T-helper 9 cell (primary cell): ENCODE measurements at places on chromosomes 13 and 19.

- peak; percentile 74 for DNase-seq
Measured at GRCh38 chr19:1001538-1002166, 1.4 kb downstream of the GRIN3B start.

- no peak for DNase-seq
Measured at GRCh38 chr13:83352391-83352790, 529.9 kb downstream of the SLITRK1 start.

DNA sequence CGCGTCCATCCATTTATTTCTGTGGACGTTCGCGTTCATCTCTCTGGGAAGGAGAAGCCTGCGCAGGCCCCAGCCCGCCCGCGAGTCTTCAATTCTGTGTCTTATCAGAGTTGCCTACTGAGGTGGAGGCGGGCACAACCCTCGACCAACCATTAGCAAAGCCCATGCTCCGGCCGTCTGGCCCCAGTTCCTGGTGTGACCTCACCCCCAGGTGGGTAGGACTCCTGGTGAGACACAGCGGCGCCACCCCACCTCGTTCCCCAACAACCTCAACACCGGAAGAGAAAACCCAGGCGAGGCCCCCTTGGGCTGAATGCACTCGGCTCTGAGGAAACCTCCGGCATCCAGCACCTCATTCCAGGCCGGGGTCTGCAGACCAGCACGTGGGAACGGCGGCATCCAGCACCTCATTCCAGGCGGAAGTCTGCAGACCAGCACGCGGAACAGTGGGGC is 14.7 kb downstream of the ZNF787 start:
- DNase-seq = no peak

DNA sequence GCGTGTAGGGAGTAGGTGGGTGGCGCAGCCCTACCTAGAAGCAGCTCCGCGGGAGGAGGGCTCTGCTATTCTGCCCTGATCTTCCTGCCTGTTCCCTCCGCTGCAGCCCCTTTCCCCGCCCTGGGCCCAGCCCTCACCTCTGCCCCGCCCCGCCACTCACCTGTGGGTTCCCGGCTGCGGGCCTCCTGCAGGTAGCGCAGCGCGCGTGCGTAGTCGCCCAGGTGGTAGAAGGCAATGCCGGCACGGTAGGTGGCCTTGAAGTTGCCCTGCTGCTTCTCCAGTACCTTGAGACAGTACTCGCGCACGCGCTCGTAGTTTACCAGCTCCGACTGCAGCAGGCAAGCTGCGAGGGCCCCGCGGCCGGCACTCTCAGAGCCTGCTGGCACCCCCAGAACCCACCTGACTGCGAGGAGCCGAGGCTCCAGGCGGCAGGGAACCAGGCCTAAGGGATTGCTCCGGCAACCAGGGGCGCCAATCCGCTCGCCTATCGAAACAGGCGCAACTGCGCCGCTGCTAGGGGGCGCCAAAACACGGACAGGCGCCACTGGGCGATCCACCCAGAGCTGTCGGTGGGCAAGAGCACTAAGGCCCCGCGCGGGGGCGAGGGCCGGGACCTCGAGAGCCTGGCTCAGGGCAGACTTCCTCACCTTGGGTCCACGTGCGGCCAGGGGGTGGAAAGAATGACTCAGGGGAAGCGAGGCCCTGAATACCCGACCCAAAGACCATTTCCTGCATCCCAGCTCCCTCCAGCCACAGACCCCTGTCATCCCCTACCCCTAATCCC is 965 bp downstream of the TTC9B start:
- no peak for DNase-seq

DNA sequence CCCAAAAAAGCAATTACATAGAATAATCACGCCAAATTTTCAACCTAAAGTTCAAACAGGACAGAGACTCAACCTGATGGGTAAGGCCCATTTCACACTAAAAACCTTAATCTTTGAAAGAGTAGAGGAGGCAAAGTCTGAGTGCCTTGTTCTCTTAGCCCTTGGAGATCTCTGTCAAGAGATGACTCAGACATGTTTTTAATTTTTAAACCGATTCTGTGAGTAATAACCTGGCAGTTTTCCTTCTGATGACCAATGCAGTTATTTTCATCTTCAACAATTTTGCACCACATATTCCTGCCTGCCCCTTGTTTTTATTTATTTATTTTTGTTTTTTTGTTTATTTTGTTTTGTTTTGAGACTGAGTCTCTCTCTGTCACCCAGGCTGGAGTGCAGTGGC is 11.5 kb upstream of the TNFSF9 start:
- no peak for DNase-seq

- DNase-seq = no peak
Measured at GRCh38 chr19:39314016-39314728, 6.5 kb downstream of the LRFN1 start.

GRCh38 chr19:12766051-12766521 is 9.3 kb downstream of the HOOK2 start:
- no peak for DNase-seq
